ENCODE measurements at places on chromosomes 3 and 15.

- ATAC-seq = no peak
Measured at GRCh38 chr15:27679203-27679602, 419.9 kb downstream of the OCA2 start.

- ATAC-seq = no peak
Measured at GRCh38 chr15:73948982-73949381, 22.7 kb downstream of the LOXL1 start.

- ATAC-seq = no peak
Measured at GRCh38 chr3:33993631-33994030, 195.2 kb downstream of the PDCD6IP start.

- ATAC-seq = no peak
Measured at GRCh38 chr15:29871401-29871800, 49.1 kb upstream of the TJP1 start.
